ENCODE measurements at places on chromosomes 16 and 17. TPM values are rescaled to one million over a fixed set of nuclear protein-coding genes. Genes with fewer than 3 reads are reported as not detected.

The WNT3 gene
- 4.2 TPM for total RNA-seq

The SPNS3 gene
- total RNA-seq, result not detected

The EME1 gene
- 14.8 TPM for total RNA-seq

The CA5A gene
- total RNA-seq, result not detected

The CCL1 gene
- total RNA-seq, result not detected

The GSG1L gene
- total RNA-seq, result not detected

The CHST4 gene
- not detected for total RNA-seq

The COQ9 gene
- total RNA-seq, result 45.6 TPM

The ACSM2B gene
- not detected for total RNA-seq

The NLE1 gene
- total RNA-seq, result 34.6 TPM

The SBK1 gene
- 0.22 TPM for total RNA-seq

All from A549 treated with GW870086 at 1 μM for 4 hours (cell line).